ENCODE measurements at places on chromosomes 13 and 19.

GRCh38 chr13:94679614-94680013 lies 32.7 kb downstream of the SOX21 start:
- no peak for DNase-seq

DNA sequence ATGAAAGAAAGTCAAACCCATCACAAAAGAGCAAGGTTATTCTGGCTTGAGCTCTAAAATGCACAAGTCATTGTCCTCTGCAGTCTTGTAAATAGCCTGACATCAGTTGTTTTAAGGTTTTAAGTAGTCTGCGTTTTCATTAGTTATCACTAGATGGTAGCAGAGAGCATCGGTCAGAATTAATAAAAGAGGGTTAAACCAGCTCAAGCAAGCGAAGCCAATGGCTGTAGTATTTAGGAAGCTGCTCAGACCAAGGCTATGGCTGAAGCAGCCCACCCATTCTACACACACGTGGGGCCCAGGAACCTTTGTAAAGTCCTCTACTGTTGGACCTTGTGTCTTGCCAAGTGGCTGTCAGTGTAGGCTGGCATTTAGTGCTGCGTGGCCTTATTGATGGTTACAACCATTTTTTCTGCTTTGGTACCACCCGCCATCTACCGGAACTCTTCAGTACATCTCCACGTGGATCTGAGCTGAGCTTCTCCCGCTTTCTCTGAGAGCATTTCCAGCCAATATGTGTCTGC lies 13.3 kb upstream of the ZNF57 start:
- no peak for DNase-seq

DNA sequence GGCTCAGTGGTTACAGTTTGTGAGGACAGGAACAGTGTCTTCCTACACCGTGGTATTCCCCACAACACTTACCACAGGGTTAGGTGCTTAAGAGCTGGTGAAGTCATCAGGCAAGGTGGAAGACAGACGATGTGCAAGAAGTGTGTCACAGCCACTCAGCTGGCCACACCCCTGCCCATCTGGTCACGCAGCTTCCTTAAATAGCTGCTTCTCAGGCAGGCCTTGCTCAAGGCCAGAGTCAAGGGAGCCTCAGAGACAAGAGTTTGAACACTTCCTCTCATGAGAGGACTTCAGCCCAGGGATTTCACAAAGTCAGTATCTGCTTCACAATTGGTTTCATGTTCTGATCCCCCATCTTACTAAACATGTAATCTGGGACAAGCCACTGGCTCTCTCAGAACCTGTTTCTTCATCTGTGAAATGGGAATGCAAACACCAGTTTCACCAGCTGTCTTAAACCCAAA lies 80.3 kb upstream of the FRY start:
- no peak for DNase-seq

DNA sequence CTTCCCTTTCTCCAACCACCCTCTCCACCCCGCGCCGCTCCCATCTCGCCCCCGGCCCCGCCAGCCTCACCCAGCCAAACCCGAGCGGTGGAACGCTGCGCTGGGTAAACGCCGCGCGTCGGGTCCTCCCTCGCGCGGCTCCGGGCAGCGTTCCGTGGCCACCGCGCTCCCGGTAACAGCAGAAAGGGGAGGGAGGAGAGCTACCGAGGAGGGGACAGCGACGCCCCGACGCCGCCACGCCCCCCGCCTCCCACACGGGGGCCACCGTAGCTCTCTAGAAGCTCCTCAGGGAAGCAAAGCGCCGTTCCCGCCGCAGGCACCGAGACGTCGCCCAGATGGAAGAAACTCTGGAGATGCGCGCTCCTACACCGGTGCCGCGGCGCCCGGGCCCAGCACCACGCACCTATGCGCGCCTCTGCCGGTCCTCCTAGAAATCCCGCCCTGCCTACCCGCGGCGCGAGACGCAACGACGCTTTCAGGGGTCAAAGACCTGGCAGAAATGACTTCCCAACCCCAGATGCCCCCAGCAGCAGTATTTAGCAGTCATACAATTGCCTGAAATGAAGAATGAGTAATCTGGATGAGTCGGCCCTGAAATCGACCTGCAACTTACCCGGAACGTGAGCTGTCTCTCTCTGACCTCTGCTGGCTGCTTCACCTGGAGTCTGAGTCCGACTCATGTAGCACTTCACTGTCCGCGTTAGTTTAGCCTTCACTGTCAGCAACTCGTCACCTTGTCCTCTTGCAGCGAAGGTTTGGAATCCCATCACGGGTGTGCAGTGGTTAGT lies at the start of gene RUBCNL:
Gene RUBCNL (minus strand): TSS at position 189 of the 788 bp plus-strand sequence. CDS start 14,777 bp downstream, outside the sequence.
- DNase-seq, result no peak

DNA sequence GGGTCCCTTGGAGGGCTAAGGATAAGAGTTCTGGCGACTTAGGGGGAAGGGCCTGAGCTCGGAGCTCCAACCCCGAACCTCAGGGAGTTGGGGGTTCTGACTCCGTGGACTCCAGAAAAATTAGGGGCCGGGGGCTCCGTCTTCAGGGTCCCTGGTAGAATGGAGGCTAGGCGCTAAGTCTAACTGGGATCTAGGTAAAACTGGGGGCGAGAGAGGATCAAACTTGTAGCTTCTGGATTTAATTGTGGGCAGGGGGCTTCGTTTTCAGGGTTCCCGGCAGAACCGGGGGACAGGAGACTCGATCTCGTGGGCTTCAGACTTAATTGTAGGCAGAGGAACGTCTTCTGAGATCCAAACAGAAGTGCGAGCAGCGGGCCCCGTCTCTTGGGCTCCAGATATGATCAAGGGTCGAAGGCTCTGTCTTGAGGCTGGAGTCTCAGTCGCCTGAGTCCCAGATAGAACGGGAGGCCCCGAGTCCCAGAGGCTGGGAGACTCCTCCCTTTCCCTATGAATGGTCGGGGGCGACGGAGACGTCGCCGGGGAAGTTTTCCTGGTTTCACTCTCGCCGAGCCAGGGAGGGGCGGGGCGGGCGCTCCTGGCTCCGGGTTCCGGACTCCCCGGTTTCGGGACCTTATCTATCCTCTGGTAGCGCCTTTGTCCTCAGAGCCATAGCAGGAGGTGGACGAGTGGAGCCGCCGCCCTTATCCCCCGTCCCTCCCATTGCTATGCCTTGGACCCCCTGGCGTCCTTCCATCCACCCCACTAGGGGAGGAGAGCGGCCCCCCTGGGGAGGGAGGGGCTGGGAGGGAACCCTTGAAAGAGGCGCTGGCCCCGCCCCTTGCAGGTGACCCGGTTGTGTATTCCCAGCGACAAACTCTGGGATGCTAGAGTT lies 1.3 kb downstream of the NECTIN2 start:
- no peak for DNase-seq

DNA sequence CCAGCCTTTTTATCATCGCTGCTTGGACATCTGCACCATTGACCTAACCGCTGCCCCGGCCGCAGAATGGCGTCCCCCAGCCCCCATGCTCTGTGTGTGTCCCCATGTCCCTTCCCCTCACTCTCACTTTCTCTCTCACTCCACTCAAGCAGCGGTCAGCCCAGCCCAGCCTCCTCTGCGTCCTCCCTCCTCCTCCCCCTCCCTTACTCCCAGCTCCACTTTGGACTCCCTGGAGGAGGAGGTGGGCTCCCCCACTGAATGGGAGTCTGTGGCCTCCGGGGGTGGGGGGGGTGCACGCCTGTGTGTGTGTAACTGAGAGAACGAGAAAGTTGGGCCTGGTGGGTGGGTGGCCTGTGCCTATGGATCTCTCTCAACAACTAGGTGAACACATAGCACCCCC lies 2.2 kb downstream of the MAP2K7 start:
- no peak for DNase-seq

DNA sequence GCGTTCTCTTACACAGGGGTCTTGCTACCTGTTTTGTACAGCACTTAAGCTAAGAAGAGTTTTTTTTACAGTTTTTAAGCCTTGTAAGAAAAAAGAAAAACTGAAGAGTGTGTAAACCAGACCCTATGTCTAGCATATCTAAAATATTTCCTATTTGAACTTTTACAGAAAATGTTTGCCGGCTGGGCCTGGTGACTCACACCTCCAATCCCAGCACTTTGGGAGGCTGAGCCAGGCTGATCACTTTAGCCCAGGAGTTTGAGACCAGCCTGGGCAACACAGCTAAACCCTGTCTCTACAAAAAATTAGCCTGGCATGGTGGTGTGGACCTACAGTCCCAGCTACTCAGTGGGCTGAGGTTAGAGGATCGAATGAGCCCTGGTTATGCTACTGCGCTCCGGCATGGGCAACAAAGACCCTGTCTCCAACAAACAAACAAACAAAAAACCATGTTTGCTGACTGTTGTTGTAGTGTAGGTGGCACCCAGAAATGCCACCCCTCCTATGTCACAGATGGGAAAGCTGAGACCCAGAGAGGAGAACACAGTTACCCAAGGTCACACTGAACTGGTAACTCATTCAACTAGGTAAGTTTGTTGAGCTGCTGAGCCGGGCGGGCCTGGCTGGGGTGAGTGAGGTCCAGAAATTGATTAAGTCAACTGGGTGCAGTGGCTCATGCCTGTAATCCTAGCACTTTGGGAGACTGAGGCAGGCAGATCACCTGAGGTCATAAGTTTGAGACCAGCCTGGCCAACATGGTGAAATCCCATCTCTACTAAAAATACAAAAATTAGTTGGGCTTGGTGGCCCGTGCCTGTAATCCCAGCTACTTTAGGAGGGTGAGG lies 1.9 kb upstream of the VASP start:
- no peak for DNase-seq

DNA sequence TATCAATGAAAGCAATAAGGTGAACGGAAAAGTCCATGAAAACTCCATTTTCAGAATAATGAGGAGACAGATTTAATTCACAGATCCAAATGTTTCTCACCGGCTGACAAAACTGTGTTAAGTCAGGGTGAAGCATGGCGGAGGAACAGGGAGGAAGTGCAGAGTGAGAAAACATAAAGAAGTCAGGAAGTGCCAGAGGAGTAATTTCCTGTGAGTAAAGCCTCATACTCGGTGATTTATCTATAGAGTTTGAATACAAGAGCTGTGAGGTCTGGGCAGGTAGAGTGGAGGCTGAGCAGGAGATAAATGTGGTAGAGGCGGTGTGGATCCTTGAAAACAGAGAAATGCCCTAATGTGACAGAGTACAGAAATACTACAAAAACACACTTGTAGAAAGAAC lies 11.4 kb downstream of the CARD8 start:
- no peak for DNase-seq

DNA sequence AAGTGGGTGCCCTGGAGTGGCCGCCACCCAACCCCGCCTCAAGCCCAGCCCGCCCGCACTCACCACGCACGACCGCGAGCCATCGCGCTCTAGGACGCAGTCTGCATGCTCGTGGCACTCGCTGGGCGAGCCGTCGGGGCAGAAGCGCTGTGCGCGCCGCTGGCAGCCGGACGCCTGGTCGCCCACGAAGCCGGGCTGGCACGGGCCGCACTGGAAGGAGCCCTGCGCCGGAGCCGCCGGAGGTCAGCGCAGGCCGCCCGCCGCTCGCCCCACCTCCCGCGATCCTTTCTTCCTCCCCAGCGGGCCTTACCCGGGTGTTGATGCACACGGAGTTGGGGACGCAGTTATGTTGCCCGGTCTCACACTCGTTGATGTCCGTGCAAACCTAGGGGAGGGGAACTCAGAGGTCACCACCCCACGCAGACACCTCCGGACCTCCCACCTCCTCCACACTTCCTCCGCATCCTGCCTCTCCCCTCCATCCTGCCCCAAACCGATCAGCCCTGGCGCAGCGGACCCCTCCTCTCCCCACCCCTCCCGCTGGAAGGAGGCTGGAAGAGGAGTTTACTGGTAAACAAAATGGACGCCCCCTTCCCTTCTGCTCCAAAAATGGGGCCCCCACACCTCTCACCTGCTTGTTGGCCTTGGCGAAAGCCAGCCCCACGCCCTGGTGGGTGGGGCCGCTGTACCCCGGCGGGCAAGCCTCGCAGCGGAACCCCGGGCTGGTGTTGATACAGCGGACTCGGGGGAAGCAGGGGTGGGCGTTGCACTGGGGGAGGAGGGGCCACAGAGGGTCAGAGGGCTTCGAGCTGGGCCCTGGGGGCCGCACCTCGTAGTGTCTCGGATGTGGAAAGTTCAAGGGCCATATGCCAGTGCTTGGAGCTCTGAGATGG lies 2.3 kb downstream of the COMP start:
- no peak for DNase-seq

DNA sequence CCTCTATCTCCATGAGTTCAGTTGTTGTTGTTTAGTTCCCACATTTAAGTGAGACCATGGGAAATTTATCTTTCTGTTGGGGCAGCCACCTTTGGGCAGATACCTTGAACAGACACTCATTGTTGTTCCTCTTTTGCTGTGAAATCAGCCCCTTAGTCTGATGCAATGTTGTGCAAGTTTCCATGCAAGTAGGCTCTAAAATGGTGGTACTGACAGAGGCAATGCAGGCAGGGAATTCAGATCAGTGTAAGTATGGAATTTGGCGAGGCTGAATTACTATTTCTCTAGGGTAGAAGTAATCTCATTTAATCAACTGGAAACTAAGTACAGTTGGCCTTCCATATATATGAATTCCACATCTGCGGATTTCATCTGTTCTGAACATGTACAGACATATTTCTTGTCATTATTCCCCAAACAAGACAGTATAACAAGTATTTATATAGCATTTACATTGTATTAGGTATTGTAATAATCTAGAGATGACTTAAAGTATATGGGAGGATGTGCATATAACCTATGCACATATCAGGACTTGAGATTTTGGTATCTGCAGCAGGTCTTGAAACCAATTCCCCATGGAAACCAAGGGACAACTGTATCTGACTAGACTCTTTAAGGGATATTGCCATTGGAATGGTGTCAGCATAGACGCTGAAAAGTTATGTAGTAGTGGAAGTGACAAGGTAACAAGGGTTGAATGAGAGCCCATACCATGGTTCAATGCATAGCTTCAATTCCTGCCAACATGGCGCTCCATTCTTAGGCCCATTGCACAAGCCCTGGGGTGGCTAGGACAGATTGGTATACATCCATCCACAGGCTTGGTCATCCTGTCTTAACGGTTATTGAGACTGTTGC lies 281.5 kb upstream of the HTR2A start:
- no peak for DNase-seq

DNA sequence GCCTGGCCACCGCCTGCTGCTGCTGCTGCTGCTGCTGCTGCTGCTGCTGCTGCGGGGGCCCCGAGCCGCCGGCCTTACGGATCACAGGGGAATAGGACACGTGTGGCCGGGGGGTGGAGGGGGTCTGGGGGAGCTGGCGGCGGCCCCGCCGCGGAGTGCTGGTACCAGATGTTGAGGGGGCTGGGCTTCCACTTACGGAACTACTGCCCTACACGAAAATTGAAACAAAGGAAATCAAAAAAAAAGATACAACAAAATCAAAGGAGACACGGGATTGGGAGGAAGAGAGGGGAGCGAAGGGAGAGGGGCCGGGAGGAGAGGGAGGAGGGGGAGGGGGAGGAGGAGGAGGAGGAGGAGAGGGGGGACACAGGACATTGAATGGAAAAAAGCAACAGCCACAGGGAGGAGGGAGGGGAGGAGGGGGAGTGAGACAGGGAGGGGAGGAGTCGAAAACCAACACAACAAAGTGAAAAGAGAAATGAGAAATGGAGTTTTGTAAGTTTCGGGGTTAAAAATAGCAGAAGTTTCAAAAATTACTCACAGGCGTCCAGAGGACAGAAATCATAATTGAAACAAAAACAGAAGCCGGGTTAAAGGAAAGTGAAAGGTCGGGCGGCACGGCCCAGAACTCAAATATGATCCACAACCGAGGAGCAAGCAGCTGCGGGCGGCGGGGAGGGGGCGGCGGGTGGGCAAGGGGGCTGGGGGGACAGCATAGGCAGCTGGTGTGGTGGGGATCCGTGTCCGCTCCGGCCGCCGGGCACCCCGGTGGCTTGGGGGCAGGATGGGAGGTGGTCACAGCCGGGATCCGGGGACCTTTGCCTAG lies 57.8 kb downstream of the IER2 start:
- peak; percentile 53 for DNase-seq

- DNase-seq, result no peak
These were observed 34.7 kb upstream of the SLITRK6 start for GRCh38 chr13:85833921-85834320.

- no peak for DNase-seq
These were observed 356.9 kb downstream of the DIAPH3 start for GRCh38 chr13:59806801-59807200.

Data from stimulated activated CD4-positive, alpha-beta T cell treated with anti-CD3 and anti-CD28 coated beads, Interleukin-1b, Interleukin-23, amount 100 ng/mL, for 4 hours (primary cell).